ENCODE measurements at places on chromosomes 3 and 15.
A peak's percentile ranks its signal among the peaks of the same experiment; 100 is the strongest.

DNA sequence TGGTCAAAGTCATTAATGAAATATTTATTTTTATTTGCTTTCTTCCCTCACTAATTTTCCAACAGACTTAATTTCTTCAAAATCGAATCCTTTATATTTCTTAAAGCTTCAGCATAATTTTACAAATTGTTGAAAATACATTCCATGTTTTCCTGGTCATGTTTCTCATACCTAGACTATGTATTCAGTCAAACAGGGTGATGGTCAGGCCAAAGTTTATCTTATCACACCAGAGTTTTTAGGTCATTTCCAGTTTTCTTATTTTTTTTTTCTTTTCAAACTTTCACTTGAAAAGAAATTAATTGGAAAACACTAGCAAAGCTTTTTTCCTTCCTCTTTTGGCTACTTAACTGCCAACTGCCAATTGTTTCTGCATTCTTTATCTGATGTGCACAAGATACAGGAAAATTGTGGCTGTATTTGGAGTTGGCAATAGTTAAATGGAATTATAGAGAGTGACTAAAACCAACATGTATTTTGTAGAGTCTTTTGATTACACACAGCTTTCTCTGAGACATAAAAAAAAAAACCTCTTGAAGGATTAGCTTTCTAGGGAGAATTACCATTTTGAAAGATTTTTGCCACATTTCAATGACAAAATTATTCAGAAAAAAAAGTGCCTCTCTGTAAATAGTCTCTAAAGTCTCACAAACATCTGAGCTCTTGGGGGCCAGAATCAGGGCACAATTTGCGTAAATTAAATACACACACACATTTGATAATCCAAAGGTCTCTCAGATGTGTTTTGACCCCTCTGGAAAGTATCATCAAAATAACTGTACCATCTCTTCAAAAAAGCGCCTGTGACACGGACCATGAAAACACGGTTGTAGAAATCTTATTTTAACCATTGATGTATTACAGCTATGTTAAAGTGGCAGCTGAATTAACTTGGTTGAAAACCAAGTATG lies 603.2 kb upstream of the KCNMB2 start:
- no peak for DNase-seq

GRCh38 chr3:31242026-31242960 lies 290.4 kb upstream of the STT3B start:
- no peak for DNase-seq

DNA sequence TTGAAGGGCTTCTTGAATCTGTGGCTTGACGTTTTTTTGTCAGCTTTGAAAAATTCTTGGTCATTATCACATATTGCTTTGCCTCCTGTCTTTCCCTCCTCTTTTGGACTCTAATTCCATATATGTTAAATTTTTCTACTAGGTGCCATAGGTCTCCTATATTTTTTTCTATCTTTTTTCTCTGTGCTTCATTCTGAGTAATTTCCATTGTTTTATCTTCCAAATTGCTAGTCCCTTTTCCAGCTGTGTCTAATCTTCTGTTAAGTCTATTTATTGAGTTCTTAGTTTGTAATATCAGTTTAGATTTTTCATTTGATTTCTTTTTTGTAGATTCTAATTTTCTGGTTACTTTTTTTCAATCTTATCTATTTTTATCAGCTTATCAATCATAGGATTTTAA lies 53.7 kb downstream of the CHST2 start:
- no peak for DNase-seq

- no peak for DNase-seq
Measured at GRCh38 chr3:18046131-18046915, 303.9 kb upstream of the TBC1D5 start.

DNA sequence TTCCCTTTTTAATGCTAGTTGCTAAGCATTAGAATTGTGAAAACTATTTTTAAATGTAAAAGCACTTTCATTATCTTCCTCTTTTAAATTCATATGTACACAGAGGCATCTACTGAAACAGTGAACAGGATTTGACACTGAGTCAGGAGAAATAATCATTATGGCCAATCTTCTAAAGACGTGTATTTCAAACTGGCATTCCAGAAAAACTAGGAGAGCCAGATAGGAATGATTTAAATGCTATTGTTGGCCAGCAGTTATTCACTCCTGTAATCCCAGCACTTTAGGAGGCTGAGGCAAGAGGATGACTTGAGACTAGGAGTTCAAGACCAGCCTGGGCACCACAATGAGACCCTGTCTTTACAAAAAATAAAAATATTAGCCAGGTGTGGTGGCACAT lies 67.6 kb upstream of the RAP2B start:
- no peak for DNase-seq

- no peak for DNase-seq
Measured at GRCh38 chr15:96300836-96301235, 29.7 kb upstream of the NR2F2 start.

- DNase-seq: no peak
Measured at GRCh38 chr3:21392526-21392925, 358.5 kb downstream of the ZNF385D start.

- DNase-seq: peak; percentile 53
Measured at GRCh38 chr3:48788544-48789162, 59.0 kb downstream of the PRKAR2A start.

DNA sequence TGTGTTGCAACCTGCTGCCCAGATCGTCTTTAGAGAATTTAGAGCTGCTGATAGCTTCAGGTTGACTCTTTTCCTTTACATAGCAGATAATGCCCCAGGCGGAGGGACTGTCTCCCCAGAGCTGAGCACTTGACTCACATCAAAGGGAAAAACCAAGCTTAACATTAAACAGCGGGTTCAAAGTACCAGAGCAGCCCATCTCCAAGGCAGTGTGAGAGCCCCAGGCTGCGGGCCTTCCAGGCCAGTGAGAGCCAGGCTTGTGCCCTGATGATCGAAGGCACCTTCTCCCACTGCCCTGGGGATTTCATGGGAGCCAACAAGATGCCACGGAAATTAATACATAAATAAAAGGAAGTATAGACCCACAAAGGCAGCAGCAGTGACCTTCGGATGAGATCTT lies 275.6 kb downstream of the XXYLT1 start:
- no peak for DNase-seq

DNA sequence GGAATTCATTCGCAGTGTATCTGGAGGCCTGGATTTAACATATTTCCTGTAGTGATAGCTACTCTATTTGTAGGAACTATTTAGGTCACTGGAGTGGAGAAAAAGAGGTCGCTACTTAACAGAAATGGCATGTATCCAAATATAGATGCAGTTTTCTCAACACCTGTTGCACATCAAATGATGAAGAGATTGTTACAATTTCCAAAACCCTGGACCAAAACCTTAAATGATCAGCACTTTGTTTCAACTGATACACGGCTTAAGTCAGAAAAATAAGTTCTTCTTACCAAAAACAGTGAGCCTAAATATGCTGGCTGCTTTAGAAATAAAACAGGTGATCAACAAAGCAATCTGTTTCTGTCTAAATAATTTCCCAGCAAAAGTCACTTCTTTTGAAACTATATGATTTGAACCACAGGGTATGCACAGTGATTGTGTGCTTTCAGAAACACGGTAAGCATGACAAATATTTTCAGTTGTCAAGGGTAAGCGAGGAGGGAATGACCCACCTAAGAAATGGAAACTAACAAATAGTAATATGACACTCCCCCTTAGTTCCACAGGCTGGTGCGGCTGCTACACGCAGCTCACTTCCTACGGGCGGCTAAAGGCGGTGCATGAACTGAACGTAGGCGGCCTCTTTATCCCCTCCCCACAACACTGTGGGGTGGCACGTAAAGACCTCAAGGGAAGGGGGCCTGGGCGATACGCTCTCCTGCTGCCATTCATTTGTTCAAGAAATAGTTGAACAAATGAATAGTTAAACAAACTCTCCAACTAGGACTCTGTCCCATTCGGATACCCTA lies 1.1 kb downstream of the EHD4 start:
- peak; percentile 55 for DNase-seq

DNA sequence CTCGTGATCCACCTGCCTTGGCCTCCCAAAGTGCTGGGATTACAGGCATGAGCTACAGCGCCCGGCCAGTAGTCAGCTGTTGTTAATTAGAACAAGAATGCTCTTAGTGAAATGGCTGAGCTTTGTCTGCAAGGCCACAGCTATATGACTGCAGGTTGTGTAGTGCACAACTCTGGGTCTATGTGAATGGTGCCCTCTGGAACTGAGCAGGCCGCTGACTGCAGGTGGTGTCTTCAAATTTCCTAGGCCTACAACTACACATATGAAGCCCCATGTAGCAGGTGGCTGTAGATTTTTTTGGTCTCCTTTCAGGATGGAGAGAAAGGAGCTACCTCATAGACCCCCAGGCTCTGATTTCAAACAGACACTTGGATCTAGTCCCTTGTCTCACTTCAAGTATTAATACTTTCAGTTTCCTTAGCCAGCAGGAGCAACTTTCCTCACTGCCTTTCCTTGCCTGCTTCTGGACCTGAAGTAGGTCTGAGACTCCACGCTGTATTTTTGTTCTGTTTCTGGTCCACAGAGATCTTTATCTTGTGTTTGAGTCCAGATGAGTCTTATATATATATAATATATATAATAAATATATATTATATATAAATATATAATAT lies 86.9 kb downstream of the C3orf80 start:
- no peak for DNase-seq

GRCh38 chr15:85795337-85796305 lies 896 bp upstream of the KLHL25 start:
- DNase-seq: no peak

- no peak for DNase-seq
Measured at GRCh38 chr3:53989946-53990345, 98.3 kb upstream of the SELENOK start.

DNA sequence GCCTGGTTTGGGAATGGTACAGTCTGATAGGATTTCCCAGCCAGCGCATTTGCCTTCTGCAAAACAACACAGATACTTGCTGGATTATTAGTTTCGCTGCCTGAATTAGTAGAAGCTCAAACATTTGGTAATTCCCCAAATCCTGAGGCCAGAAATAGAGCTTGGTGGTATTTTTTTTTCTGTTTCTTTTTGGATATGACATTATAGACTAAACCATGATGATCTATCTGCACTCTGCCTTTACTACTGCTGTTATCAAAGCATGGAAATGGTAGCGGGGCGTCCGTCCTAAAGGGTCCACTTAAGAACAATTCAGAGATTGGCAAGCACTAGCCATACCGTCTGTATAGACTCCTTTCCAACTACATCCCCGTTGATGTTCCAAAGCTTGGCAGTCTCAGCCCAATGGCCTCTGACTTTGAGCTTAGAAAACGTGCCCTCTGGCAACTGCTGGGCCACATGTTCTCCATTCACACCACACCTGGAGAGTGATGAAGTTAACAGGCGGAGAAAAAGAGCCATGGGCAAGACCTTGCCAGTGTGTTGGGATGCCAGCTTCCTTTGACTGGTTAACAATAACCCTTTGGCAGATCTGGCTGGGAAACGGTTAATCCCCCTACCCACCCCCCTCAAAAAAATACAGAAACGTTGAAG lies 241.0 kb upstream of the NR2F2 start:
- no peak for DNase-seq

- no peak for DNase-seq
Measured at GRCh38 chr15:93178371-93178770, 89.4 kb upstream of the RGMA start.

DNA sequence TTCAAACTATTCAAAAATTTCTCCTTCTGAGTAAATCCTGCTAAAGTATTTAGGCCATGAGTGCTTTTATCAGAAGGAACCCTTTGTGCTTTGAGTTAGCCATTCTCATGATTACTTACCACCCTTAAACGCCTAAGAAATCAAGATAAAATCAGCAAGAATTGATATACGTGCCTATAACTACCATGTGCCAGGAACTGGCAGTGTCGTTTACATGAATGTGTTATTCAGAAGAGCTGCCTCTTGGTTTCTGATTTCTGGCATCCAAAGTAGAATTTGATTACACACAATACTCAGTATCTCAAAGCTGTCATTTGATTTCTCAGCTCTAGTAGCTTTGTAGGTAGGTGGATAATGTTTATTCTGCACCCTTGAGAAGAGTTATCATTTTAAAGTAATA lies 351.3 kb upstream of the CCDC54 start:
- DNase-seq: no peak

DNA sequence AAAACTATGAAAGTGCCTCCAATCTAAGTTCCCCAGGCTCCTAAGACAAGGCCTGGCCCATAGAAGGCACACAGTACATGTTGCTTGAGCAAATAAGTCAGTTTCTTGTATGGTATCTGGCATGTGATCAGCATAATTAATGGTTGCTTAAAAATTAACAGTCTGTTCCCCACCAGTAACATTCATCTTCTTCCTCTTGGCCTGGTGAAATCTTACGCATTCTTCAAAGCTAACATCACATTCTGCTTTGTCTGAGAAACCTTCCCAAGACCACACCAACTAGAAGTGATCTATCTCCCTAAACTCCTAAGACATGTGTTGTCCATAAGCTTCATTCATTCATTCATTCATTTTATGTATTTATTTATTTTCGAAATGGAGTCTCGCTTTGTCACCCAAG lies 48.1 kb downstream of the LIPC start:
- no peak for DNase-seq

- no peak for DNase-seq
Measured at GRCh38 chr3:144200466-144200865, 228.8 kb downstream of the DIPK2A start.

Measured in DND-41 (cell line).